ENCODE measurements at places on chromosomes 7 and 10.

- DNase-seq = no peak
These were observed 787 bp downstream of the CCL26 start for GRCh38 chr7:75771224-75771623.

GRCh38 chr7:31476073-31476745 lies 37.7 kb upstream of the ITPRID1 start:
- no peak for DNase-seq

- no peak for DNase-seq
These were observed 227.7 kb upstream of the SEMA3E start for GRCh38 chr7:83876593-83876992.

DNA sequence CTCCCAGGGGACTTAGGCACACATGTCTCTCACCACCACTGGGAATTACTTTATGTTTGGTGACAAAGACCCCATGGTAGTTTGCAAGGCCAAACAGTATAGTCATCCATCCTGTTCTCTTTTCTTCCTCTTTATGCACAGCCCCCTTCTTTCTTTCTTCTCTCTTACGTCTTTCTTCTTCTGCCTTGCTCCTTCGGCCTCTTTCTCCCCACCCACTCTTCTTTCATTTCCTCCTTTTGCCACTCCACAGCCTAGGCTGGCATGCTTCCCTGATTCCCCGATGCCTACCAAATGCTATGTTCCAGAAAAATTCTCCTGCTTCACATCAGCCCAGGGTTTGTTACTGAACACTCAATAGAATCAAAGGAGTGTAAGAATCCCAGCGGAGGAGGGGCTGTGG lies 62.4 kb upstream of the MKLN1 start:
- no peak for DNase-seq

- DNase-seq = no peak
These were observed 1005.3 kb upstream of the SORCS1 start for GRCh38 chr10:108169846-108170245.

DNA sequence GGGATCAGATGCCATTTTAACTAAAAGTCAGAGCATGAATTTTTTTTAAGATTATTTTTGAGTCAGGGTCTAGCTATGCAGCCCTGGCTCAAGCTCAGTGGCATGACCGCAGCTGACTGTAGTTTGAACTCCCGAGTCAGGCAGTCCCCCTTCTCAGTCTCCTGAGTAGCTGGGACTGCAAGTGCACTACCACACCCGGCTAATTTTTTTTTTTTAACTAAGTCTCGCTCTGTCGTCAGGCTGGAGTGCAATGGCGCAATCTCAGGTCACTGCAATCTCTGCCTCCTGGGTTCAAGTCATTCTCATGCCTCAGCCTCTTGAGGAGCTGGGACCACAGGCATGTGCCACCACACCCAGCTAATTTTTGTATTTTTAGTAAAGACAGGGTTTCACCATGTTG lies 7.8 kb downstream of the TAS2R41 start:
- DNase-seq = no peak

- DNase-seq = no peak
These were observed 41.2 kb downstream of the ADARB2 start for GRCh38 chr10:1696106-1696505.

- no peak for DNase-seq
These were observed 57.8 kb downstream of the GCC1 start for GRCh38 chr7:127527561-127527960.

DNA sequence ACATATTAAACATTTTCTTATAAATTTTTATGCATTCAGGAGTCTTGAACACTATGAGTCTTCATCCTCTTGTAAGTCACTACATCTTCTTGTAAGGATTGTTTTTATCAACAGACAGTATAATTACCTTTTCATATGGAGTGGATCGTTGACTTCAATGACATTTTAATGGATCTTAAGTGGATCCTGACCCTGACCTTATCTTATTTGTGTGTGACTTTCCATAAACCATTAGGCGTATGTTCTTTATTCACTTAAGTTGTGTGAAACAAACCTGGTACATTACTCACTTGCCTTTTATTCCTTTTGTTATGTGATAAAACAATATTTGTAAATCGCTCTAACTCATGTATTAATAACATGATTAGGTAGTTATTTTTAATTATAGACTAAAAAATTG lies 18.5 kb upstream of the SEMA3C start:
- no peak for DNase-seq

GRCh38 chr10:10869592-10869991 lies 148.1 kb upstream of the CELF2 start:
- DNase-seq = no peak

- no peak for DNase-seq
These were observed 117.5 kb upstream of the FOXP2 start for GRCh38 chr7:114297121-114297520.

DNA sequence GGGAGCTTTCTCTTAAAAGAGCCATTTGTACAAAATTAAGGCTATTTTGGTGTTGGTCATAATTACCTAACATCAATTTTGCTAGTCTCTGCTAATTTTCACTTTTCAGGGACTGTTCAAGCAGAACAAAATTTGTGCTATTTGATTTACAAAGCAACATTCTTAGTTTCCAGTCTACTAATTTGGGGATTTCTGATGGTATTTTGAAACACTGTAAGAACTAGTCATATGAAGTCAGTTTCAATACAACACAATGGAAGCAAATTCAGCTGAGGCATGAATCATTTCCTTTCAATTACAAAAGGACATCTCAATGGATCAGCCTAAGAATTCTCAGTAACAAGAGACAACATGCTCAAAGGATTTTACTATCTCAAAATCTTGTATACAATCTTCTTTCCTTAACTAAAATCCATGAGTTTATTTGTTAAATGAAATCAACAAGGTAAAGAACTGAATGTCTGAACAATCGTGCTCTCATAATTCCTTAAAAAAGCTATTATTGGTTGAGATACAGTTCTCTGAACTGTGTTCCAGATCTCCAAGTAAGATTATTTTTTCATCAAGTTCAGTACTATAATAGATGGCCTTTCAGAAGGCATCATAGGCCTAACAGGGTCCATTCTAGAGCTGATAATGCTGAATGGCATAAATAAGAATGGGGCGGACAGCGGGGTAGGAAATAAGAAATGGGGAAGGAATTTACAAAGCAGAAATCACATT lies 144.6 kb downstream of the NRCAM start:
- no peak for DNase-seq

- no peak for DNase-seq
These were observed 239.5 kb downstream of the KIAA1217 start for GRCh38 chr10:24448351-24448999.

DNA sequence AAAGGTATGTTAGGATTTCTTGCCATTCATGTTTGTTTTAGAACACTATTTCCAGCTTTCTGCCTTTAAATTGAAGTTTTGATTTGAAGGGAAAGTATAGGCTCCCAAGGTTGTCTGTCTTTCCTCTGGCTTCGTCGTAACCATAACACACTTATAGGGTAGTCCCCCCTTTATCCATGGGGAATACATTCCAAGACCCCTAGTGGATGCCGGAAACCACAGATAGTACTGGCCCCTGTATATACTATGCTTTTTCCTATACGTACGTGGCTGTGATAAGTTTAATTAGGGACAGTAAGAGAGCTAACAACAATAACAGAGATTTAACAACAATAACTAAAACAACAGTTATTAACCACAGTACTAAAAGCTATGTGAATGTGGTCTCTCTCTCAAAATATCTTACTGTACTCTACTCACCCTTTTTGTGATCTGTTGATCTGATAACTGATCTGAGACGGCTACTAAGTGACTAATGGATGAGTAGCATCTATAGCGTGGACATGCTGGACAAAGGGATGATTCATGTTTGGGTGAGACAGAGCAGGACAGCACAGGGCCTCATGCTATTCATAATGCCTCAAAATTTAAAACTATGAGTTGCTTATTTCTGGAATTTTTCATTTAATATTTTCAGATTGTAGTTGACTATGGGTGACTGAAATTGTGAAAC lies 273.1 kb downstream of the AUTS2 start:
- DNase-seq = no peak

All from NCI-H345 (cell line).